Fibroblast of skin of left biceps (primary cell): ENCODE measurements at places on chromosomes 6 and 20.

DNA sequence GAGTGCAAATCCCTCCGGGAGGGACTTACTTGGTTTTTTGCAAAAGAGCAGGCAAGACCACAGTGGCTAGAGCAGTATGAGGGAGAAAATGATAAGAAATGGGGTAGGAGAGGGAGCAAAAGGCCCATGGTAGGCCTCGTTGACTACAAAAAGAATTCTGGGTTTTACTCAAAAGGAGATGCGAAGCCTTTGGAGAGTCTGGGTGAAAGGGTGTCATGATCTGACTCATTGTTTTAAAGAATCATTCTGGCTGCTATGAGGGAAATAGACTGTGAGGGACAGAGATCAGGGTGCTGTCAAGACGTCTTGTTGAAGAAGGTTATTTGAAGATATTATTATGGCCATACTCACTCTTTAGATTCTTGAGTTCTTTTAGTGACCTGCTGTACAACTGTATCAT lies 13.0 kb downstream of the TBC1D32 start:
- DNase-seq, result no peak

DNA sequence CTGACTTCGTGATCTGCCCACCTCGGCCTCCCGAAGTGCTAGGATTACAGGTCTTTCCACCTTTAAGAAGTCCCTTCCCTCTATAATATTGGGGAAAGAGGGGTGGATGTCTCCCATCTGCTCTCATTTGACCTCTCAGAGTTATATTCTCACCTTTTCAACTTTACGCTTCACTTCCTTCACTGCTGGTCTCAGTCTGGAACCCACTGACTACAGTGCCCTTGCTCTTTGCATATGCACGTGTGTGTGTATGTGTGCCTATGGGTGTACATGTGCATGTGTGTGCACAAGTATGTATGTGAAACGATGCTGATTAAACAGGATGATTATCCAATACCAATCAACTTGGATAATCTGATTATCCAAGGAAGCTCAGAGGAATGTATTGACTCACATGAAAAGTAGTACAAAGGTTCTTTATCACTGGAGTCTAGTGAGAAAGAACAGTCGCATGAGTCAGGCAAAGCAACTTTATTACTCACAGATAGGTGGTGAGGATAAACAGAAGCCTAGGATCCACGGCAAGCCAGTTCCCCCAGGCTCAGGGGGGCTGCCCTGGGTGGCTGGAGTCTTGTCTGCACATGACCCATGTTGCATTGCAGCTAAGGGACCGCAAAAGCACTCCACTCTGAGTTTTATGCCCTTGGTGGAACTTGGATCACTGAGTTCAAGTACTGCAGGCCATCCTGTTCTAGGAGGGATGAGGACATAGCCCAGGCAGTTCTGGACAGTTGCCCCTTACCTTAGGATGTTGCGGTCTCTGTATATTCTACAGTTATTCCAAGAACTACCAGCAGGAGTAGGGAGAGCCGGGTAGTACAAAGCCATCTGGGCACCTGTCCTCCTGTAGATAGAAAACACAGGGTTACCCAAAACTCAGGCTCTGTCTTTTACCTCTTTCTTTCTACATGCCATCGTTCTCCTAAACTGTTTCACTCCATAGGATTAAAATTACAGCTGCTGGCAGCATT lies 50.9 kb downstream of the SNRNP48 start:
- DNase-seq, result no peak

- no peak for DNase-seq
Measured at GRCh38 chr6:144737998-144738397, 452.9 kb downstream of the UTRN start.

GRCh38 chr6:106146852-106147351 lies 60.8 kb downstream of the PRDM1 start:
- DNase-seq, result no peak

DNA sequence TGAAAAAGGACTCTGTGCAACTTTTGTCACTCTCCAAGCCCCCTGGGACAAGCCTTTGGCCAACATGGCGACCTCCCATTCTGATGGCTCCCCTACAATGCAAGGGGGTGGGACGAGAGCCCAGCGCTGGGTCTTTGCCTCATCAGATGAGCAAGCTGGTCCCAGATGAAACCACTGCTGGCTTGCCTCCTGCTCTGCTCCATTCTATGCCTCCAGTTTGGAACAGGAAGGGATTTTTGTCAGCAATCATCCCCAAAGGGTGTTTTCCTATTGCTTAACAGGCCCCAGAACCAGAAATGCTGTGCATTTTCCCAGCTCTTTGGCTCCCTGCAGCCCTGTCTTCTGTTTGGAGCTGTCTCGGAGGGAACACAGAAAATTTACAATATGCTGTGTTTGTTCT lies 412.7 kb downstream of the MAFB start:
- no peak for DNase-seq

GRCh38 chr6:151387175-151387970 lies 4.0 kb downstream of the ZBTB2 start:
- peak; percentile 65 for DNase-seq

- no peak for DNase-seq
Measured at GRCh38 chr6:92681401-92681800, 738.0 kb downstream of the EPHA7 start.

- no peak for DNase-seq
Measured at GRCh38 chr20:17681726-17682102, 328 bp downstream of the RRBP1 start.

DNA sequence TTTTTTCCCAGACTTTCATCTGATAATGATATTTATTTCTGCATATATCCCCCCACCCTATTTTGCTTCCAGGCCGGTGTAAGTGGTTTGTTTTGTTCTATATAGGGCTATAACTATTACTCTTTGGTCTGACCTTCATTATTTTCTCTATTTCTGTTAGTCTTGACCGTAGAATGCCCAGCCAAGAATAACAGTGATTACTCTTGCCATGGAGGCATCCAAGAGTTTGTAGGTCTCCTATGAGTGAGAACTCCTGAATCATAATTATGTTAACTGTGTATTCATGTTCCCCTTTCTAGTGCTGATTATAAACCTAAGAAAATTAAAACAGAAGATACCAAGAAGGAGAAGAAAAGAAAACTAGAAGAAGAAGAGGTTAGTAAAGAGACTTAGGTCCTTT lies 52.2 kb downstream of the TOP1 start:
- DNase-seq, result no peak

- no peak for DNase-seq
Measured at GRCh38 chr20:43863821-43864544, 50.7 kb upstream of the TOX2 start.

- DNase-seq, result no peak
Measured at GRCh38 chr6:142855893-142856623, 88.9 kb downstream of the HIVEP2 start.

- DNase-seq, result peak; percentile 30
Measured at GRCh38 chr6:70180901-70181599, 121.8 kb downstream of the COL9A1 start.

DNA sequence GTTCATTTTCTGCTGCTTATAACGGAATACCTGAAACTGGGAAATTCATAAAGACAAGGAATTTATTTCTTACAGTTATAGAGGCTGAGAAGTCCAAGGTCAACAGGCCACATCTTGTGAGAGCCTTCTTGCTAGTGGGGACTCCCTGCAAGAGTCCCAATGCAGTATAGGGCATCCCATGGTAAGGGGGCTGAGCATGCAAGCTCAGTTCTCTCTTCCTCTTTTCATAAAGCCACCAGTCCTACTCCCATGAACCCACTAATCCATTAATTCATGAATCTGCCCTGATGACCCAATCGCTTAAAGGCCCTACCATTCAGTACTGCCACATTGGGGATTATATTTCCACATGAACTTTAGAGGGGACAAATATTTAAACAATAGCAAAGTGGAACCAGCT lies 26.5 kb downstream of the CYB5R4 start:
- no peak for DNase-seq

GRCh38 chr20:671252-672030 lies 4.2 kb downstream of the SCRT2 start:
- no peak for DNase-seq

DNA sequence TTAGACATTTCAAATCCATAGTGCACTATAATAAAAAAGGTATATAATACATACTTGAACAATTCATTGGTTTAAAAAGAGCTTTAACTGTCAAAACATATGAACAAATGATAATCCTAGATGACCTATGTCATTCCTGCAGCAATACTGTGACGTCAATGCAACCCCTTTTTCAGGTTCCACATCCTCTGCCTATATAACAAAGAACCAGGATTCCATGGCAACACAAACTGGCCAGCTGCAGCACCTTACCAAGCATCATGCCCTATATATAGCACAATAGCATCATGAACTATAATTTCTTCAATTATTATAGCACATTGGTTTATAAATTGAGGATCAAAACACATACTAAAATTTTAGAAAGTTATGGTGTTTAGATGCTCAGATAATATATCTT lies 578 bp upstream of the PTCHD4 start:
- no peak for DNase-seq

GRCh38 chr6:156438350-156438923 lies 338.7 kb upstream of the ARID1B start:
- peak; percentile 8 for DNase-seq

DNA sequence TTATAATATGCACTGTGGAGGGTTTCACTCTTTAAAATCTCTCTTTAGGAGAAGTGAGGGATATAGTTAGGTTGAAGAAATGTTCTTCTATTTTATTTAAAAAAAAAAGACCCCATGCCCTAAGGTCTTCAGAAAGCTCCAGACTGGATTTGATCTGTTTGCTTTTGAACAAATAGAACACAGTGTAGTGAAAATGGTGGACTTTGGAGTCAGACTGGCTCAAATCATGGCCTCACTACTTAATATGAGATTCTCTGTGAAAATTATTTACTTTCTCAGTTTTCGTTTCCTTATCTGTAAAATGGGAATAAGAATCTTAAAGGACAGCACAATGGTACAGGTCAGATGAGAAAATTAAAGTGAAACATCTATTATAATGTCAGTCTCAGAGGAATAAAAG lies 203.9 kb downstream of the ASCC3 start:
- DNase-seq, result no peak

GRCh38 chr20:57928181-57928967 lies 218.6 kb upstream of the PMEPA1 start:
- peak; percentile 22 for DNase-seq

GRCh38 chr20:53579266-53579580 lies 14.4 kb downstream of the ZNF217 start:
- no peak for DNase-seq

GRCh38 chr6:87731818-87732661 lies 30.0 kb upstream of the AKIRIN2 start:
- DNase-seq, result peak; percentile 77

- DNase-seq, result no peak
Measured at GRCh38 chr6:39758905-39759605, 33.1 kb upstream of the DAAM2 start.
